Fibroblast of skin of scalp (primary cell): ENCODE measurements at places on chromosomes 12 and 14.

DNA sequence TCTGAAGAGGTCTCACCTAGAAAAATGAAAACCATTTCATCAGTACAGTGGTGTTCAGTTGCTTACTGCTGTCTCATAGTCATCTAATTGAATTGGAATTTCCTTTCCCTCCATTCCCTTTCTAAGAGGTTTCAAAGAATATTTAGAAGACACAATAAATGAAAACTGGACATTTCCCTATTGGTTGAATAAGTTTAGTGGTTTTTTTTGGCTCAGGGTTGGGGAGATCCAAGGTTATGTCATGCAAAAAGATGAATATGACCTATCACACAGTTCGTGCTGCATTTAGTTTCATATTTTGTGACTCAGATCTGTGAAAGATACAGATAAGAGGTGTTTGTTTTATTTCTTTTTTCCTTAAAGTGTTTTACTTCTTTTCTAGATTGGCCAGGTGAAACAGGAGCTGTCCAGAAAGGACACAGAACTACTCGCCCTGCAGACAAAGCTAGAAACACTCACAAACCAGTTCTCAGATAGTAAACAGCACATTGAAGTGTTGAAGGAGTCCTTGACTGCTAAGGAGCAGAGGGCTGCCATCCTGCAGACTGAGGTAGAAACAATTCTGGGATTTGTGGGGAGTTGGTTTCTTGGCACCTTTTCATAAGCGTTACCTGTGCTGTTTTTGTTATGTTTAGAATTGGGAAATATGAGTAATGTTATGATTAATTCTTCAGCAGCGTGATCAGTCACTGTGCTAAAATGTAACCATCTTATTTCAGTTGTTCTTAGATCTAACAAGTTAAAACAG lies 124.6 kb downstream of the ERC1 start:
- DNase-seq: peak; percentile 77

DNA sequence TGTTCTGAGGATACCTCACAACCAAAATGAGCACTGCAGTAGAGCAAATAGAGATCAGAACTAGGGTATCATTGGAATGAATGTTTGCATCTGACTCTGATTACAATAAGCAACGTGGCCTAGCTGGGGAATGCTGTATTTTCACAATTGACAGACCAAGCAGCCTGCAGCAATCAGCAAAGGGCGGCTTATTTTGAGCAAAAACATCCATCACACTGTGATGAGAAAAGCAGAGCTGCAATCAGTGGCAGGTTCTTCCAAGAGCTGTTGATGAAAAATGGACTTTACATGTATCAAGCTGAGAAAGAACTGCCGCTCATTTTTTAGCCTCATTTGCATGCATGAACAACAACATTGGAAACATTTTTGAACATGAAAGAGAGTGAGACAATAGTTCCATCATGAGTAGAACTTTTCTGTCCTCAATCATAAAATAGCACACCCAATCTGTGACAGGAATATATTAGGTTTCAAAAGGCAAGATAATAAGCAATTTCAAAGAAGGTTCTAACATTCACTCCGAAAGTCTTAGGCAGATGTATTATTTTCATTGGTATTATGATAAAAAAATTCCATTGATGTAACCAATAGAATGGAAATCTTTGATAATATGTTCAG lies 249.7 kb upstream of the FBXO33 start:
- DNase-seq: peak; percentile 9

- no peak for DNase-seq
These were observed 28.2 kb downstream of the ATP2B1 start for GRCh38 chr12:89680409-89680808.

DNA sequence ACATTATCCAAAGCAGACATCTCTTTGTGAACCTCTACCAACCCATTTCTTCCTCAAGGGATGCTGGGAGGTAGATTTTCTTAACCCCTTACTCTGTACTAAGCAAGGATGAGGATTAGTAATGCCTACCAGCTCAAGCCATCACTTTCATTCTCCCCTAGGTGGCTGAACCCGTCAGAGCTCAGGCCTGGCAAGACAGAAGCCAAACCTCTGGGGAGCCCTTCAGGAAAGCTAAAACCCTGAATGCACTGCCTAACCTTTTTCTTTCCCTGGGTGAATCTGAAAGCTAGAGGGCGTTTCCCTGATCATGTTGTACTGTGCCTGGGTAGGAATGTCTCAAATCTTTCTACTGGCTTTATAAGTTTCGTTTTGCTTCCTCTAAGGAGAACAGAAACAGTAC lies 617.3 kb downstream of the RPL10L start:
- no peak for DNase-seq

- no peak for DNase-seq
These were observed 53.7 kb upstream of the INSM2 start for GRCh38 chr14:35480119-35480769.

DNA sequence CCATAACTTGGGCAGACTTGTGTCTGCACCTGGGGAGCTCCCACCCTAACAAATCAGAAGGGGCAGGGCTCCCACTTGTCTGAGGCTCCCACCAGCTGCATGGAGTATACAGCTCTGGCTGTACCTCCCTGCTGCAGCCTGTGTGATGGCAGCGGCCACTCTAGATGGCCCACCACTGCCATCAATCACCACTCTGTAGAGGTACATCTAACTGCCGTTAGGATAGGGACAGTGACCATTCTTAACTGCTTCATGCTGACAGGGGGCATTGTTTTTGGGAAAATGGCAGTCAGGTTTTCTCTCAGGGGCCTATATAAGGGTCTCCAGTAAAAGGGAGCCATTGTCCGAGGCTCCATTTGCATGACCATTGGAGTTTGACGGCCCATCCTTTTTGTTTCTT lies 42.2 kb downstream of the HSD17B6 start:
- DNase-seq: no peak

DNA sequence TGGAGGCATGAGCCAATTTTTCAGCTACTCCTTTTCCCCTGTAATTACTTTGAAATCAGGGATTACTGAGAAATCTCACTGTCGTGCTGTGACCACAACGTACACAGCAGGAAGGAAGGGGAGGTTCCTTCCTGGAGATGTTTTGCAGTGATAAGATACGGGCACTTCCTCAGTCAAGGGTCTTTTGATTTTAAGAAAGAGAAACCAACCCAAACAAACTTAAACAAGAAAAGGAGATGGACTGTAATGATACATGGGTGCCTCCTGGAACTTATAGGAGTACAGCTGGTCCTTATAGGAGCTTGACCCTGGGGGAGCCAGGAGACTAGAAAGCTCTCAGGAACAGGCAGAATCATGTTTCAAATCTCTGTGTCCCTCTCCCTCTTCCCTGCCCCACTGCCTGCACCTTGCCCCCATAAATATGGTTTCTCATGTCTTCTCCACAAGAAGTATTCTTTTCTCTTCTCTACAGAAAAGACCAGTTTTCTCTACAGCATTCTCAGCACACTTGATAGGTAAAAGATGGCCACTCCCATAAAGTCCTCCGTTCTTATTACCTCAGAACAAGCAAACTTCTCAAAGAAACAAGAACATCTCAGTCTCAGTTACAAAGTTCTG lies 281.1 kb upstream of the AMIGO2 start:
- DNase-seq: no peak

DNA sequence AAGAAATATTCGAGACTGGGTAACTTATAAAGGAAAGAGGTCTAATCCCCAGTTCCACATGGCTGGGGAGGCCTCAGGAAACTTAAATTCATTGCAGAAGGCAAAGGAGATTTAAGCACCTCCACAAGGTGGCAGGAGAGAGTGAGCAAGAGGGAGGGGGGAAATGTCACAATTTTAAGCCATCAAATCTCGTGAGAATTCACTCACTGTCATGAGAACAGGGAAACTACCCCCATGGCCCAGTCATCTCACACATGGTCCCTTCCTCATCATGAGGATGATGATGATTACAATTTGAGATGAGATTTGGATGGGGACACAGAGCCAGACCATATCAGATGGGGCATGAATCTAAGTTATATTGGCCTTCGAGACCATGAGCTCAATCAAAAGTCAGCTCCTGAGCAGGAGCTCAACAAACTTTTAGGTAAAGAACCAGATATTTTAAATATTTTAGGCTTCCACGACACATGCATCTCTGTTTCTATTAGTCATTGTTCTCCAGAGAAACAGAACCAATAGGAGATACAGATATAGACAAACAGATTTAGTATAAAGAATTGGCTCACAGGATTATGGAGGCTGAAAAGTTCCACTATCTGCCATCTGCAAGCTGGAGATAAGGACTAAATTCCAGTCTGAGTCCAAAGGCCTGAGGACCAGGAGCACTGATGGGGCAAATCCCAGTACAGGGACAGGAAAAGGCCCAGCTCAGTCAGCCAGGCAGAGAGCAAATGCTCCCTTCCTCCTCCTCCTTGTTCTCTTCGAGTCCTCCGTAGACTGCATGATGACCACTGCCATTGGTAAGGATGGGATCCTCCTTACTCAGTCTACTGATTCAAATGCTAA lies 24.9 kb downstream of the DGLUCY start:
- DNase-seq: peak; percentile 27

DNA sequence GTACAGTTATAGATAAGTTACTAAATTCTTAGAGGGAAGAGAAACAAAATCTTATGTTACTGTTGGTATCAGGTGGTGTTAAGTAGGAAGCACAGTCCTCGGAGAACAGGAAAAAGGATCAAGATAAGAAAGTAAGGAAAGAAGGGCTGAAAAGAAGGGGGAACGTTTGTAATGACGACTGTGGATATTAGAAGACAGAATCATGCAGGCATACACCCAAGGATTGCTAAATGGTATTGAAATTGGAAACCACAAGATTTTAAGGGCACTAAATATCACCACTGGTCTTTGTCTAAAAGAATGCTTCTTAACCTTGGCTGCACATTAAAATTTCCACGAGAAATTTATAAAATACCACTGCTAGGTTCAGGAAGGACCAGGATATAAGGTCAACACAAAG lies 34.1 kb upstream of the ERGIC2 start:
- DNase-seq: no peak

- no peak for DNase-seq
These were observed 6.6 kb upstream of the CALCOCO1 start for GRCh38 chr12:53733807-53734200.

DNA sequence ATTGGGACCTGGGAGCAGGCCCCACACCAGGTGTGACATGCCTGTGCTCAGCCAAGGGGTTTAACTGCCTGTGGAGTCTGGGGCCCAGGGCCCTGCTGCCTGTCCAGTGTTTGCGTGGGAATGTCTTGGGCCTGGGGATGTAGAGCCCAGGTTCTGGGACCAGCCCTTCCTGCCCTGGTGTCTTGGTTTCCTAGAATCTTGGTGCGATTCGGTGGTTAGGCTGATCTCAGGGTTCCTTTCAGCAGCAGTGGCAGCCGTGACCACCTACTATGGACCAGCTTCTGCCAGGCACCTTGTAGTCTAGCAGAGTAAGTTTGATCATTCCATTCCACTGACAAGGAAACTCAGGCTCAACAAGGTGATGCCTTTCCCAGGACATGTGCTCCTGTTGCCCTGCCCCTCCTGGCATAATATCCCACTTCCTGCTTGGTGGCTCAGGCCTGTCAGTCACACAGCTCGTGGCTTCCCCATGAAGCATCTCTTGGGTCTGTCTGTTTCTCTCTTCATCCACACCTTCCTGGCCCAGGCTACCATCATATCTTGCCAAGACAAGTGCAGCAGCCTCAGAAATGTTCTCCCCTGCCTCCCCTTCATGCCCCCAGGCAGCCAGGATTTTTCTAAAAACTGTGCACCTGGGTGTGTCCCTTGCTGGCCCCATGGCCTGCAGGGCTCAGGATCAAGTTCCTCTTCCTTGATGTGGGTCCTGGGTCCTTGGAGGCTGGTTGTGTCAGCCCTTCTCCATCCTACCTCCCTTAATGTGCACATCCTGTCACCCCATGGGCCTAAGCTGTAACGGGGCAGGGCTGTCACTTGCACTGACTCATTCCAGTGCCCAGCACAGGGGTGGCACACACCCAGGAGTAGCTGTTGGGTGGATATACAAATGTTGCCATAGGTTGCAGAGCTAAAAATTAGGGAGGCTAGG lies 101.6 kb downstream of the SLC25A47 start:
- DNase-seq: no peak

GRCh38 chr12:24759155-24759554 lies 189.7 kb downstream of the BCAT1 start:
- no peak for DNase-seq

GRCh38 chr12:107522692-107523477 lies 162.7 kb upstream of the PWP1 start:
- no peak for DNase-seq

DNA sequence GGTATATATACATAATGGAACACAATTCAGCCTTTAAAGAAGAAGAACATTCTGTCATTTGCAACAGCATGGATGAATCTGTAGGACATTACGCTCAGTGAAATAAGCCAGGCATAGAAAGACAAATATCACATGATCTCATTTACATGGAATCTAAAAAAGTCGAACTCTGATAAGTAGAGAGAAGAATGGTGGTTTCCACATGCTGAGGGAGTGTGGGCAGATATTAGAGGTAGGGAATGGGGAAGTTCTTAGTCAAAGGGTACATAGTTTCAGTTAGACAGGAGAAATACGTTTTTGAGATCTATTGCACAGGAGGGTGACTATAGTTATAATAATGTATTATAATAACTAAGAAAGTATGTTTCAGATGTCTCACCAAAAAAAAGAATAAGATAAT lies 71.4 kb downstream of the ADAMTS20 start:
- no peak for DNase-seq

GRCh38 chr14:59484639-59485175 lies 390 bp downstream of the JKAMP start:
- no peak for DNase-seq

DNA sequence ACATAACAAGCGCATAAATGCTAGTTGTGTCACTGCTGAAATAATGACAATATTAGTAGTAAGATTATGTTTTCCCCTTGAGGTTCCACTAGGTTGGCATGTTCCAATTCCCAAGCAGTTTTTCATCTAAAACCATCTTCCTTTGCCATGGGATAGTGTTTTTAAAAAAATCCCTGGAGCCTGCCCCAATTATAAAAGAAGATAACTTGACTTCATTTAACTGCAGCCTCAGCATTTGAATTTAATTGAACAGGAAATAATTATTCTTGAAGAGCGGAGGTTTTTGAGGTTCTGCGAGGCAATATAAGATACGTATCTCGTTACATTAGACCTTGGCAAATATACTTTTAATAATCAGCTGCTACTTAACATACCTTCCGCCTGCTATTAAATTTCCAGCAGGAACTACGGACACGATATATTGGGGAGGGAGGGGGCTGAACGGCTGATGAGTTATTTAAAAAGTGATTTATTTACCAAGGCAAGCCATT lies 65.2 kb upstream of the HSPB8 start:
- DNase-seq: no peak

DNA sequence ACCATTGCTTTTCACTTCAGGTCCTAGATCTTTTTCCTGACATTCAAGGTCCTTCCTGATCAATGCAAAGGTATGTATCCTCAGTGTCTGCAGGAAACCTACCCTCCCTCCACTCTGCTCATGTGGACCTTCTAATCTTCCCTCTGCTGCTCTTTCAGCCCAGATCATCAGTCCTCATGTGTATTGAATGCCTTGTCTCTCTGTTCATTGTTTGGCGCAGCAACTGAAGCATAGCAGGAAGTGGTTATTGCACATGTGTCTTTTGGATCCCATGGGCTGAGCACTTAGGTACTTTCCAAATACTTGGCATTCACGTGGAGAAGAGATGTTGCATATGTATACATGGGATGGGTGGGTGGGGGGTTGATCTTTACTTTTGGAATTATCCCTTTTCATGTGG lies 4.3 kb upstream of the NIN start:
- peak; percentile 44 for DNase-seq

GRCh38 chr12:132649226-132649945 lies 30.8 kb downstream of the P2RX2 start:
- DNase-seq: no peak

GRCh38 chr12:12693111-12693671 lies 2.8 kb downstream of the GPR19 start:
- DNase-seq: no peak

- no peak for DNase-seq
These were observed 1.1 kb upstream of the HOXC4 start for GRCh38 chr12:54052438-54053002.
